DMS79 treated with DMSO at 0.1 percent for 48 hours (cell line): ENCODE measurements at places on chromosomes 3 and 15.

- DNase-seq = no peak
Measured at GRCh38 chr3:130835483-130835882, 58.4 kb upstream of the ATP2C1 start.

DNA sequence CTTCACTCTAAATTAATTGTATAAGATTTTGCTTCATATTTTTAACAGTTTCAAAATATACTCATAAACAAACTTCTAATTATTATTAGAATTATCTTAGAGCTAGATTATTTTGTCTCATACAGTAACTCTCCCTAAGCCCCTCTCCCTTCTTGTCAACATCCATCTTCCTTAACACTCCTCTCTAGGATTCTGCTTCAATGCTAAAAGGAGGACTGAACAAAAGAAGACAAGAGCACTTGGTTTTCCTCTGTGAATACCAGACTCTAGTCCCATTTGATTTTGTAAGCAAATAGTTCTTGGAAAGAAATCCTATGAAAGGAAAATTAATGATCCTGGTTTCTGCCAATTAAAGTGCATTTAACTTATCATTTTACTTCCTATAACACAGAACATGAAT is 91.8 kb downstream of the KCNMB2 start:
- peak; percentile 14 for DNase-seq

DNA sequence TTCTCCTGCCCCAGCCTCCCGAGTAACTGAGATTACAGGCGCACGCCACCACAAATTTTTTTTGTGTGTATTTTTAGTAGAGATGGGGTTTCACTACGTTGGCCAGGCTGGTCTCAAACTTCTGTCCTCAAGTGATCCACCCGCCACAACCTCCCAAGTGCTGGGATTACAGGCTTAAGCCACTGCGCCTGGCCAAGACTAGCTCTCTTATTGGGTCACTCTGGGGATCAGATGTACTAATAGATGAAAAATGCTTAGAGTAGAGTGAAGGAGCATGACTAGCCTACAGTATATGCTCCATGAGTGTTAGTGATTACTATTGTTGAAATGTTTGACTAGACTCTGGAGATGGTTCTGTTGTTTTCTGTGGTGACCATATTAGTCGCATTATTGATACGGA is 21.8 kb downstream of the RARB start:
- DNase-seq = no peak

DNA sequence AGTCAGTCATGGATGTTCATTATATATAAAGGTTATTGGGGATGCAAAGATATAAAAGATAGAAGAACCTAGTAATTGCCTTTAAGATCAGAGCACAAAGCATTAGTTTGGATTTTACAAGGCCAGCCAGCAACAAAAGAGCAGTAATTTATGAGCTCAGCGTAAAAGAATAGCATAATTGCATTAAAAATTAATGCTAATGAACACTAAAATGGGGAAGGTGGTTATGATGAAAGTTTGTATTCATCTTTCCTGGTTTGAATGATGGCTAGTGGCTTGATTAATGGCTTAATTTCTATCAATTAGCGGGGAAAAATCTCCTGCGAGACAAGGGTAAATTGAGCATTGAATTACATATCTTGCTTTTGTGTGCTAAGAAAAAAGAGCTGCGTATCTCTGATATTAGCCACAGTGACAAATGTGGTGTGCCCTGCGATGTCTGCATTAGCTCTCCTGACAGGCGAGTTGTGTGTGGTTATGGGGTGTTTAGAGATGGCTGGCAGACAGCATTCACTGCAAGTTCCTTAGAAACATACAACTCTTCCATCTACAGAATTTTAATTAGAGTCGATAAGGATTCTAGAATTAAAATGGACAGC is 42.8 kb upstream of the MLF1 start:
- DNase-seq = no peak

DNA sequence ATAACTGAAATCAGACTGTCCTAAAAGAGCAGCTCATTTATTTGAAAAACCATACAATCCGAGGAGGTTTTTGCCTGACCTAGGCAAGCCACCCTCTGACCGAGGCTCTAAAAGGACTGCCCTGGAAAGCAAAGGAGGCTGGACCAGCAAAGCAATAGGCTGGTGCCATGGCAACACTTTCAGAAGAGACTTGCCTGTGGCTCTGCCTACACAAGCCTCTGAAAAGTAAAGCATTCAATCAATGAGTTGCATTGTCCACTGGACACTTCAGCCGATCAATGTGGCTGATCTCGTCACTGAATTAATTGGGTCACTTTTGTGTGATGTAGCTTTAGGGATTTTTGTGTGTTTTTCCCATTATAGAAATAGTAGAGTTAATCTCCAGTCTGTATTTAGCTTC is 99.1 kb upstream of the SEMA6D start:
- no peak for DNase-seq

DNA sequence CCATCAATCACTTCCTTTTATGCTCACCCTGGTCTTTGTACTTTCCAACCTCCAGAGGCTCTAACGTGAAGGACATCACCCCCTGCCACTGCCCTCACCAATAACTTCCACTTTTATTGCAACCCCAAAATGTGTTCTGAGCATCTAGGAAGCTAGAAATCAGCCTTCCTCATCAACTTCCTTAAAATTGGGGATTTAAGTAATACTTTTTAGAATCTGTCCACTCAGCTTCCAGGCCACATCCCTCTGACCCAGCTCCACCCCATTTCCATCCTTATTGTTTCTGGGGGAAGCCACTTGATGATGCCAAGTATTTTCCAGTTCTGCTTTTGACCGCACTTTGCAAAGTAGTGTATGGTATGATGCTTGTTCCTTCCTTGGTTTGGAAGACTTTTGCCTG is 73.5 kb upstream of the XCR1 start:
- no peak for DNase-seq

DNA sequence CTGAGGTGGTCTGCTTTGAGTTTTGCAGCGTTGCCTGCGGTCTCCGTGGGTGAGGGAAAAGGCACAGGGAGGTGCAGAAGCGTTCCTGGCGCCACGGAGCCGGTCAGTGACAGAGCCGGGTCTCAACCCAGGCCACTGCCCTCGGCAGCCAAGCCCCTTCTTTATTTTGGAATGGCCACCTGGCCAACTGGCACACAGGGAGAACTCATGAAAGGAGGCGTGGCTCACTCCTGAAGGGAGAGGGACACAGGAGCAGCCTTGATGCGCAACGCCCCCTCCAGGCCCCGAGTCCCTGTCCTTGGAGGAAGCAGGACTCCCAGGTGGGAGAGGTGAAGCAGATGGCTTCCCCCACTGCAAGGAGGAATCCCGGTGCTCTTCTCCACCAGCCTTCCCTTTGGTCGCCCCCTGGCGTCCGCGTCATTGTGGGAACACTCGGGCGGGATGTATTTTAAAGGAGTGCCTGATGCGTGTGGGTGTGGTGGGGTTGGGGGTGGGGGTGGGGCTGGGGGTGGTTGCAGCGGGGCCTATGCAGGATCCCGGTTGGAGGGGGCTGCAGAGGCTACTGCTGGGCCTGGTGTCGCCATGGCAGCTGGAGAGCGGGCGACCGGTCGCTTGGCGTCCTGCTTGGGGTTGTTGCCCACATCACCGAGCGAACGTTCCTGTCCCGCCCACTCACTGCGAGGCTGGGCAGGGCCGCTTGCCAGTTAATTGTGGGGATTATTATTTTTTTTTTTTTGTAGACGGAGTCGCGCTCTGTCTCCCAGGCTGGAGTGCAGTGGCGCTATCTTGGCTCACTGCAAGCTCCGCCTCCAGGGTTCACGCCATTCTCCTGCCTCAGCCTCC is 32.6 kb downstream of the APBA2 start:
- DNase-seq = no peak

DNA sequence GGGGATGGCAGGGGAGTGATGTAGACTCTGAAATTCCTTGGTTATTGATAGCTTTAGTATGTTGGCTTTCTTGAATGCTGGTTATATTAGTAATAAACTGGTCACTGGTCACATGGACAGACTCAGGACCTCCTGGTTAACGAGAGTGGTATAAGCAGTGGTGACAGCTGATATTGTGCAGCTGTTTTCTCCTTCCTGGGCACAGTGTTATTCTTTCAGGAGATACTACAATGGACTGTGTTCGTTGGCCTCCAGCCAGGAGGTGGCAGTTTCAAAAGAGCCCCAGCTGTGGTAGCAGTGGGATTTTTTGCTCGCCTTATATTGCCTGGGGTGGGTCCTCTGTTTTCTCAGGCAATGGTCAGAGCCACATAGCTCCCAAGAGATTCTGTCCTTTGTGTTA is 181.6 kb upstream of the RBMS3 start:
- DNase-seq = no peak

- DNase-seq = no peak
Measured at GRCh38 chr3:6242104-6242503, 618.8 kb upstream of the GRM7 start.

- DNase-seq = no peak
Measured at GRCh38 chr3:55969634-55970033, 482.5 kb upstream of the WNT5A start.

DNA sequence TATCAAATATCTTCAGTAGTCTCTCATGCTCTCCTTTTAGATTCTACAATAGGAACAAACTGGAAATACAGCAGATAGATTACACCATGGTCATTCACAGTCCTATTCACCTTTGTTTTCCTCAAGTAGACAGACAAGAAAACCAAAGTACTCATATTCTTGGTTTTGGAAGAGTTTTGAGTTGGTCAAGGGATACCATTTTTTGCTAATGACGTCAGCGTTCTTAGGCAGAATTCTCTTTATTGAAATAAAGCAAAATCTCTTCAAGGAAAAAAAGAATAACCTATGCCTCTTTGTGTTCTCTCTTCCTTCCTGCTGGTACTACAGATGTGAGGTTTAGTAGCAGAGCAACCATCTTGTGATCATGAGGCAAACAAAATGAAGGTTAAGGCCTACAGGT is 268.3 kb upstream of the PDZRN3 start:
- no peak for DNase-seq
